ENCODE measurements at places on chromosomes 12 and 14.

DNA sequence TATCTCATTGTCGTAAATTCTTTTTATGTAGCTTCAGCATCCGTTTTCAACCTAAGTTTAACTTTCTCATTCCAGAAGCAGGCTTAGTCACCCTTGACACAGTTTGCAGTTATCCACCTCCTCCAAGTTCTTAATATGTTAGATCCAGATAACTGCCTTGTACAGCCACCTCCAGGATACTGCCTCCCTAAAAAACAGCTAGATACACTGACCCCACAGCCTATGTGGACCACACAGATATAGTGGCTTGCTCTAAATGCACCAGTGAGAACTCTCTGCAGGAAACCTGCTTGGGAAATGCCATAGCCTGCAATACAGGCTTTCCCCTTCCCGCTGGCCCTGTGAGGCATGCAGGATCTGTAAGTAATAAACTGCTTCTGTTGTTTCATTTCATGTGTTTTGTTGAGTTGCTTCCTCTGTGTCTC is 11.1 kb upstream of the RTL1 start:
- no peak for DNase-seq

DNA sequence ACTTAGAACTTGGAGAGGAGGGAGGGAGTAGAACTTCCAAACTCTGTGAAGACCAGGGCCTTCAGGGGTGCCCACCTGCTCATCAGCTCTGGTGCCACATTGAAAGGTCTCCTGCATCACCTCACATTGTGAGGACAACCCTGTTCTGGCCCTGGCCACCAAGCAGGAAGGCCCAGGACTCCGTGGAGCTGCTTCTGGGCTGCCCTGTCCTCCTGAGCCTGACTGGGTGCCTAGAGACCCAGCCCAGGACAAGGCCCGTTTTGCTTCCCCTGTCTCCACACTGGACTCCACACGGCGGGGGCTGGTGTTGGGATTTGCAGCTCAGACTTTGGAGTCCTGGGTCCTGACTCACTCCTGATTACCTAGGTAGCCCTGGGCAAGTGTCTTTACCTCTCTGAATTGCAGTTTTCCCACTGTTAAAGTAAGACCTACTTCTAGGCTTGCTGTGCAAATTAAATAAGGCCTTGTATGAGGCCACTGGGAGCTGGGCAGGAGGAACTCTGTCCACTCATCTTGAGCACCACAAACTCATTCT is 12.5 kb upstream of the KRT82 start:
- DNase-seq = no peak

- no peak for DNase-seq
Observed at GRCh38 chr14:51228890-51229289, 11.2 kb upstream of the TMX1 start.

GRCh38 chr12:109697877-109698468 is 15.7 kb upstream of the FAM222A start:
- no peak for DNase-seq

DNA sequence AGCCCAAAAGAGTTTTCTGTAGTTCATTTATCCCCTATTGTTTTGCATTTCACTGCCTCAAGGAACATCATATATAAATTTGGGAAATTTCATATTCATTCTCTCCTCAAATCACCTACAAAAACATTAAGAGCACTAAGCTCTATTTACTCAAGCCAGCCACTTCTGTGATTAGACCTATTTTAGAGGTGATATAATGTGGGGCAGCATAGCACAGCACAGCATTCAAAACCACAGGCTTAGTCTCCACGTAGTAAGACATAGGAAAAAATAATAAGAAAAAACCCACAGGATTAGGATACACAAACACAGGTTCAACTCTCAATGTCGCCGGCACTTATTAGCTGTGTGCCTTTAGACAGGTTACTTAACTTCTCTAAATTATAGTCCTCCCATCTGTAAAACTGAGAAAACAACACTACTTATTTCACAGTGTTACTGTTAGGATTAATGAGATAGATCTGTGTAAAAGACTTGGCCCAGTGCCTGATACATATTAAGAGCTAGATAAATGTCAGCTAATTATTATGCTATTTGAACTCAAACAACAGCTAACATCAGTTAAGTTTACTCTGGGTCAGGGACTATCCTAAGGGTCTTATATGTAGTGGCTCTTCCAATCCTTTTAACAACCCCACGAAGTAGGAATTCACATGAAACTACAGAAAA is 20.3 kb downstream of the DCAF5 start:
- no peak for DNase-seq
